Cortex of kidney (tissue), 1 donor: ENCODE measurements at places on chromosomes 13 and 19.

GRCh38 chr19:52673014-52673413, 34.9 kb upstream of the ZNF83 start:
- DNase-seq = no peak

GRCh38 chr13:74438901-74439300, 304.7 kb upstream of the KLF12 start:
- no peak for DNase-seq

GRCh38 chr13:40292108-40292507, 374.3 kb downstream of the FOXO1 start:
- DNase-seq = no peak

GRCh38 chr13:42041684-42042035, 6.8 kb upstream of the DGKH start:
- no peak for DNase-seq

DNA sequence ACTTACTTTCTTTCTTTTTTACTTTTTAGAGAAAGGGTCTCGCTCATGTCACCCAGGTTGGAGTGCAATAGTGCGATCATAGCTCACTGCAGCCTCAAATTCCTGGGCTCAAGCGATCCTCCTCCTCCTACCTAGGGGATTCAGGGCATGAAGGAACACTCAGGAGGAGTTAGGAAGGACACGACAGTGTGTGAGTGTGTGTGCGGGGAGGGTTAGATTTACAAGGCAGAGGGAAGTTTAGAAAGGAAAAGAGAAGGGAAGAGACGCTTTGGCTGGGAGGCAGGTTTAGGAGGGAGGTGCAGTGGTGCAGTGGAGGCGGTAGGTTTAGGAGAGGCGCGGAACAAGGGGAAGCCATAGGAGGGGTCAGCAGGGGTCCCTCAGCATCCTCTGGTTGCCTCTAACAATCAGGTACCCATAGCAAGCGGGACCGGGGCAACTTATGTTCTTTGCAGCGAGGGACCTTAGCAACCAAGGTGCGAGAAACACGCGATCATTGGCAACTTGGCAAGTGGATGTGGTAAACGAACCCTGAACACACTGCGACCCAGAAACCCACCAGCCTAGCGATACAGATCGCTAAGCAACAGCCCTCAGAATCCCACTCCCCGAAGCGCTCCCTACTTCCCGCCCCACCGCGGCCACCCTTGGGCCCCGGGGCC, 501 bp downstream of the SIRT2 start:
- no peak for DNase-seq

DNA sequence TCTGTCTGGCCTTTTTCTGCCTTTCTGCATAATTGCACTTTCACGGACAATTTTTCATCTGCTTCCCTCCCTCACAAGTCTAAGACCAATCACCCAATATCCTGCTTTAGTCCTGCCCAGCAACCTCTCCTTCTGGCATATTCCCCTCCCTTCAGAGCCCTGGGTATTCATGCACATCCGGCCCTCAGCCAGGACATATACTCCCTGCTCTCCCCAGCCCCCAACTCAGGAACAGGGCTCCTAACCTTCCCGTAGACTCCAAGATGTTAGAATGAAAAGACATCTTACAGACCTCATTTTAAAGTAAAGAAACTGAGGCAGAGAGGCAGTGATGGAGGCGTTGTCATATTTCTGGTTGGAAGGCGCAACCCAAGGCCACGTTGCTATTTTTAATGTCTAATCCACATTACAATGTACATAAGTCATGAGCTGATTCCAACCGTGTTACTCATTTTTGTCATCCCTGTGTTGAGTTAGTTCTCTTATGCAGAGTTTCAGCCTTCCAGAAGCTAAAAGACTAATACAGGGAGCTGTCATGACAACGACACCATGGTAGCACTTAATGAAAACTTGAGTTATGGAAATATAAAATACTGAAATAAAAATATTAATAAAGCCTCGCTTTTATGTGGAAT, 209.2 kb downstream of the TSHZ3 start:
- no peak for DNase-seq

DNA sequence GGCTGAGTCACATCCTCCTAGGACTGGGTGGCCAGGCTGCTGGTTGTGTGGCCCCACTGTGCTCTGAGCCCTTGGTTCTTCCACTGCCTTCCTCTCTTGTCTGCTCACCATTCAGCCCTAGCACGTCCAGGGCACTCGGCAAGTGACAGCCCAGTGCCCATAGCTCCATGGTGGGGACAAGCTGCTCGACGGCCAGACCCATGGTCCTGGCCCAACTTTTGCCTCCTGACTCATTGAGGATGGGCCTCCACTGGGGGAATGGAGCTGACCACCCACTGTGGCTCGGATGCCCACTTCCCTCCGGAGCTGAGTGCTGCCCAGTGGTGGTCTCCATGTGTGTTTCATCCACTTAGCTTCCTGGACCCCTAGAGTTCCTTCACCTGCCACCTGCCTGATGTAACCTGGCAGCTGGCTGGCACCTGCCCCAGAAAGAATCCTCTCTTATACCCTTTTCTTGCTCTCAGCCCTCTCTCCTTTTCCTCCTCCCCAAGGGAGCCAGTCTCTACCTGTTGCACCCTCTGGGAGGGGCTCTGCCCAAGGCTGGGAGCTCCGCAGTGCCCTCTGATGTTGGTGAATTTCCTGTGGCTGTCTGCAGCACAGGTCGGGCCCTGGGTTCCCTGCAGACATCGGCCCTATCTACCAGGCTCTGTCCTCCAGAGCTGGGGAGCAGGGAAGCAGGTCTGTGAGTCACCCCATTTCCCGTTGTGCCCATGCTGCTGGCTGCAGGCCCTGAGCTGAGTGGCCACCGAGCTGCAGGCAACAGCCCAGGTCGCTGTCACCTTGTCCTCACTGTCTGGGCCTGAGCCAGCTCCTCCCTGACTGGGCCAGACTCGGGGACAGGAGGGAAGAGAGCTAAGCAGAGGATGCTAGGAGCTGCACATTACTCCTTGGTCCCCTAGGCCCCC, 7.4 kb downstream of the CHST8 start:
- no peak for DNase-seq

GRCh38 chr13:112941349-112941748, 27.7 kb upstream of the MCF2L start:
- no peak for DNase-seq

DNA sequence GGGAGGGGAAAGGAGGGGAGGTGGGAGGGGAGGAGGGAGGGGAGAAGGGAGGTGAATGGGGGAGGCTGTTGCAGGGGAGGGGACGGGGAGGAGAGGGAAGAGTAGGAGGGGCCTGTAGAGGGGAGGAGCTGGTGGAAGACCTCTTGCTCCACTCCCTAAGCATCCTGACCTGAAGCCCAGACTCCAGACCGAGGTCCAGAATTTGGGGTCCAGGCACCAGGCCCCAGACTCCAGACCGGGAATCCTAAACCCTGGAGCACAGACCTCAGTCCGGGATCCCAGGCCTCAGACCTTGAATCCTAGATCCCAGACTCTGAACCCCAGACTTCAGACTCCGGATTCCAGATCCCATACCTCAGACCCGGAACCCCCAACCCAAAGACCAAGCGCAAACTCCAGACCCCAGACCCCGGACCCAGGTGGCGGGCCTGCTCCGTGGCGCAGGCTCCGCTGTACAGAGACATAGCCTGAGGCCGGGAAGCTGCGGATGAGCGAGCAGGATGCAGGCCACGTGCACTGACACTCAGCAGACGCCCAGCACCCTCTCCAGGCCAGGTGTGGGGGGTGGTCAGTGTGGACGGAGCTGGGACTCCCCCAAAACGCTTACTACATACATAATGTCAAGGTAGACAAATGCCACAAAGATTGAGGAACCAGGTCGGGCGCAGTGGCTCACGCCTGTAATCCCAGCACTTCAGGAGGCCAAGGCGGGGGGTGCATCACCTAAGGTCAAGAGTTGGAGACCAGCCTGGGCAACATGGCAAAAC, 710 bp upstream of the BTBD2 start:
- DNase-seq = no peak

DNA sequence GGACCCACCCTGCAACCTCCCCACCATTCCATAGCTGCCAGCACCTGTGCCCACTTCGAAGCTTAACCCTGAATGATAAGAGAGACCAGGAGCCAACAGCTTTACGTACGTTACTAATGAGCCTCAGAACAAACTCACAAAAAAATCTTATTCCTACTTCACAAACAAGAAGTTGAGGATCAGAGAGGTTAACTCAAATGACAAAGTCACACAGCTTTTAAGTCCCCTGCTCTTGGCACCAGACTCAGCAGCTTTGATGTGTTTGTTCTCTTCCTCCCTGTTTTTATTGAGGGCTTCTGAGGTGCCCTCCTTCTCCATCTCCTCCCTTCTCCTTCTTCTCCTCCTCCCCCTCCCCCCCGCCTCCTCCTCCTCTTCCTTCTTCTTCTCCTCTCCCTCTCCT, 115.4 kb downstream of the ZDHHC20 start:
- DNase-seq = no peak

DNA sequence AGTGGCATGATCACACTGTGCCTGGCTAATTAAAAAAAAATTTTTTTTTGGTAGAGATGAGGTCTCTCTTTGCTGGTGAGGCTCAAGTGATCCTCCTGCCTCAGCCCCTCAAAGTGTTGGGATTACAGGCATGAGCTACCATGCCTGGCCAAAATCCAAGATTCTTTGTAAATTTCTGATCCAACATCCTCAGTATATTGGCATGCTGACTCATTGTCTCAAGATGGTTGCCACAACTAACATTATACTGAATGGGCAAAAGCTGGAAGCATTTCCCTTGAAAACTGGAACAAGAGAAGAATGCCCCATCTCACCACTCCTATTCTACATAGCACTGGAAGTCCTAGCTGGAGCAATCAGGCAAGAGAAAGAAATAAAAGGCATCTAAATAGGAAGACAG, 100.0 kb downstream of the KLF5 start:
- no peak for DNase-seq

GRCh38 chr19:42295831-42296525, 6.0 kb upstream of the PRR19 start:
- DNase-seq = no peak

- DNase-seq = no peak
Observed at GRCh38 chr19:3492131-3492839, 8.2 kb downstream of the DOHH start.

DNA sequence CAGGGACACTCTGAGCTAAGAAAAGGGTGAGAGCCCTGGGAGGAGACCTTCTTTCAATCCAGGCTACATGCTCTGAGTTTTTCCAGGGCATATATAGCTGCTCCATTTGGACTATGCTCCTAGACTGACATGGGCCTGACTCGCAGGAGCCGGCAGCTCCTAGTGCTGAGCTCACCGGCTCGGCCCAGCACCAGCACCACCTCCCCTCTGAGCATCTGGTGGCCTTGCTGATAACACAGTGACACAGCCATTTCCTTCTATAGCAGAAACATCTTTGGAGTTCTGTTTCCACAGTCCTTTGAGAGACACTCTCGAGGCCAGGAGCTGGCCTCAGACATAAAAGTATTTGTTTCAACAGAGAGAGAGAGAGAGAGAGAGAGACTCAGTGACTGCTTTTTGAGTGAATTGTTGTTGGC, 184.9 kb downstream of the TM9SF2 start:
- no peak for DNase-seq

- no peak for DNase-seq
Observed at GRCh38 chr13:32779119-32779518, 192.9 kb downstream of the PDS5B start.

- no peak for DNase-seq
Observed at GRCh38 chr13:54627646-54628372, 1599.2 kb downstream of the OLFM4 start.

DNA sequence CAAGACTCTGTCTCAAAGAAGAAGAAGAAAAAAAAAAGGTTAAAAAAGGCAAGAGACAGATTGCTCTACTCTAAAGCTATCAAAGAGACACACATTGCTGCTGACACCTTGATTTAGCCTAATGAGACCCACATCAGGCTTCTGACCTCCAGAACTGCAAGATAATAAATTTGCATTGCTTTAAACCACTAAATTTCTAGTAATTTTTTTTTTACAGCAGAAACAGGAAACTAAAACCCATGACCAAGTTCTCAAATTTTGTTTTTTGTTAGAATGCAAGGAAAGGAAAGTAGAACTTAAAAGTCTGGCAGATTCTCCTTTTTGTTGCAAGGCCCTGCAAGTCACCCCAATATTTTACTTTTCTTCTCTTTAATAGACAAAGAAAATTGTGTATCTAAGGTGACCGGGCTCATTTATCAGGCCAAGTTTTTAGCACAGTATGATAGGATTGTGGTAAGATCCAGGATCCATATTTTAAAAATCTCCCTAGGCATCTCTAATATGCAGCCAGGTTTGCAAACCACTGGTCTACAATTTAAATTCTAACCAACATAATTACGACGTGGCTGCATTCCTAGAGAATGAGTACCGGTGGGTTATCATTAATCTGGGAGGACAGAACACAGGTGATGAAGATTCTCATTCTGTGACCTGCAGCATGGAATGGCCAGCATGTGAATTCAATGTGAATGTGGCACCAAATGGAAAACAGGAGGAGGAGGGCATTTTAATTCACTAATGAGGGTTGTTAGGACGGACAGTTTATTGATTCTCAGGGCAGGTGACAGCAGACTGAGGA, 56.7 kb upstream of the MED4 start:
- DNase-seq = no peak

DNA sequence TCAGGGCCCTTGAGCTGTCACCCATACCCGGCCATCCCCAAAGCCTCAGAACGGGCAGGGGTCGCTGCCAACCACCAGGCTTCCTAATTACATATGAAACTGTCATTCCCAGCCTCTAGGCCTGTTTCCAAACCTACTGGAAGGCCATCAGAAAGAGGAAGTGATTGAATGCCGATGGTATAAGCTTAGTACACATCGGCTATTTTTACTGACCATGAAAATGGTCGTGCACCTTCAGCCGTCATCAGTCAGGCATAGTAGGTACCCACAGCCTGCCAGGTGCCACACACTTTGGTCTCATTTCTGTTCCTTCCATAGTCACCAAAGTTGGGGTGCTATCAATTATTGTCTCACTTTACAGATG, 10.2 kb downstream of the KRI1 start:
- no peak for DNase-seq

DNA sequence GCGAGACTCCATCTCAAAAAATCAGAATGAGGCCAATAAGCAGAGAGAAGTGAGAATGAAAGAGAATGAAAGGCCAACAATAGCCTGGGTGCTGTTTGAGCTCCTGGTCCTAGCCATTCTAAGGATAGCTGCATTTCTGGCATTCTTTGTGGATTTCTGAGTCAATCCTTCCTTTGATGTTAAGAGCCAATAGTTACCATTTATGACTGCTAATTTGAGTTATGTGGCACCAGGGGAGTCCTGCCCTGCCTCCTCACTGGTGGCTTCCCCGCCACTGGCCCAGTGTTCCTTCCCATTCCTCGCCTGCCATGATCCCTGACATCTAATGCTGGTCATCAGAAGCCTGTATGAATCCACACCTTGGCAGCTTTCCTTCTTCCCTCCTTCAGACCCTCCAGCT, 991.2 kb downstream of the UQCRFS1 start:
- DNase-seq = no peak

GRCh38 chr13:43089912-43090498, 66.6 kb downstream of the DNAJC15 start:
- DNase-seq = no peak
